ENCODE measurements at places on chromosomes 12 and 14. TPM values are rescaled to one million over a fixed set of nuclear protein-coding genes. Genes with fewer than 3 reads are reported as not detected.

DNA sequence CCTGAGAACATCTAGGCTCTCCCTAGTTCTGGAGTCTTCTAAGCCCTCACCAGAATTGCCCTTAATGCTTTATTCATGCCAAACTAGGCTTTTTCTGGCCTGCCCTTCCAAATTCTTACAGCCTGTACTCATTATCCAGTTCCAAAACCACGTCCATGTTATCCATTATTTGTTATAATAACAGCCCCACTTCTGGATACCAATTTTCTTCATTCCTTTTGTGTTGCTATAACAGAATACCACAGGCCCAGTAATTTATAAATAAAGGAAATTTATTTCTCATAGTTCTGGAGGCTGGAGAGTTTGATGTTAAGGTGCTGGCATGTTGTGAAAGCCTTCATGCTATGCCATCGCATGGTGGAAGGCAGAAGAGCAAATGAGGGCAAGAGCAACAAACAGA is 68.0 kb upstream of the AMIGO2 start:
- no peak for DNase-seq

- no peak for DNase-seq
Measured at GRCh38 chr12:106281804-106282203, 20.7 kb upstream of the TCP11L2 start.

GRCh38 chr14:78455896-78456435 is 285.8 kb downstream of the NRXN3 start:
- DNase-seq, result no peak

GRCh38 chr14:67908052-67908754 is 88.6 kb downstream of the RAD51B start:
- no peak for DNase-seq

DNA sequence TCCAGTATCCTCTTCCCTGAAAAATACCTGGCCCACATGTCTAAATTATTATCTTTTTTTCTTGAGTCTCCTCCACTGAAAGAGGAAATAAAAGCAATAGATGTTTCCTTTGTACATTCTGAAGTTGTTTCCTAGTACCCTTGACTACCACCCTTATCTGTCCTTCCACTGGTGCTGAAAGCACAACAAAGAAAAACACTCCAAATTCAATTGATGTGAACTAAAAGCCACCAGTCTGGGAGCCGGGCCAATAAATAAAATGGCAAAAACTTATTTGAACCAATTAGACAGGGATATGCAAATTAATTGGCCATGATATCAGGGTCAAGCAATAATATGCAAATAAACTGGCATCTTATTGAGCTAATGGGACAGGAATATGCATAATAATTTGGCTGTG is 330.5 kb downstream of the PAWR start:
- DNase-seq, result no peak

TAC3 gene
- total RNA-seq, result 0.51 TPM

- no peak for DNase-seq
Measured at GRCh38 chr14:76964695-76965094, 63.8 kb downstream of the IRF2BPL start.

- DNase-seq, result no peak
Measured at GRCh38 chr12:107571492-107571891, 114.1 kb upstream of the PWP1 start.

GRCh38 chr14:51545396-51545795 is 106.3 kb upstream of the FRMD6 start:
- DNase-seq, result no peak

Measured in neural crest cell (in vitro differentiated cells).